ENCODE measurements at places on chromosomes 11 and 22.
A peak's percentile ranks its signal among the peaks of the same experiment; 100 is the strongest.

GRCh38 chr11:105034813-105035620, at the start of gene CASP1:
Gene CASP1, minus strand, starts transcription at chr11:105035144. Its CDS starts 31 bp downstream, at chr11:105035113.
- DNase-seq, result no peak

DNA sequence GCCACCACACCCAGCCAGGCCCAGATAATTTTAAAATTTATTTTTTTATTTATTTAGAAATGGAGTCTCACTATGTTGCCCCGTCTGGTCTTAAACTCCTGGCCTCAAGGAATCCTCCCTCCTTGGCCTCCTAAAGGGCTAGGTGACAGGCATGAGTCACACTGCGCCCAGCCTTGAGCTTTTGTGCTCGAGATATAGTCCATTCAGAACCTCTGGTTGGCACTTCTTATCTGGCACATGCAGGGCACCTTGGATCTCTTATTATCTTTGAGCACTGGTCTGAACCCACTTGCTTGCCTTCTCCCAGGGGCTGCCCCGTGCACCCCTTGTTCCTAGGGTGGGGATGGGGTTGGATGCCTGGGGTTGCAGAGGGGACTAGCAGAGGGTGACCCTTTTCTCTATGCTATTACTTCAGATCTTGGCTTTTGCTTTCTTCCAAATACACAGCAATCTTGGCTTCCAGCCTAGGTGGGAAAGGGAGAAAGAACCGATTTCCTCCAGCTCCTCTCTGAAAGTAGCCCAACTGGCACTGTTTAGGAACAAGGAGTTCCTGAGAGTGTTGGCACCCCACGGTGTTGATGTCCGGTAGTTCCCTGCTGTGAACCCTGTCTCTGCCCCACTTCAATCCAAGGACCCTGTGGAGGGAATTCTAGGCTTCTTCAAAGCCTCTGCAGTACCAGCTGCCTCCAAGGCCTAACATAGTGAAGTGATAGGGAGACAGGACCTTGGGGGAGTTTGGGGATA, 1.3 kb upstream of the SLC3A2 start:
- DNase-seq, result no peak

- DNase-seq, result no peak
Measured at GRCh38 chr11:1129611-1130160, 28.1 kb upstream of the MUC5AC start.

- DNase-seq, result peak; percentile 70
Measured at GRCh38 chr22:26656891-26657851, at the start of gene MIAT. Gene MIAT, plus strand, starts transcription at chr22:26657588.

DNA sequence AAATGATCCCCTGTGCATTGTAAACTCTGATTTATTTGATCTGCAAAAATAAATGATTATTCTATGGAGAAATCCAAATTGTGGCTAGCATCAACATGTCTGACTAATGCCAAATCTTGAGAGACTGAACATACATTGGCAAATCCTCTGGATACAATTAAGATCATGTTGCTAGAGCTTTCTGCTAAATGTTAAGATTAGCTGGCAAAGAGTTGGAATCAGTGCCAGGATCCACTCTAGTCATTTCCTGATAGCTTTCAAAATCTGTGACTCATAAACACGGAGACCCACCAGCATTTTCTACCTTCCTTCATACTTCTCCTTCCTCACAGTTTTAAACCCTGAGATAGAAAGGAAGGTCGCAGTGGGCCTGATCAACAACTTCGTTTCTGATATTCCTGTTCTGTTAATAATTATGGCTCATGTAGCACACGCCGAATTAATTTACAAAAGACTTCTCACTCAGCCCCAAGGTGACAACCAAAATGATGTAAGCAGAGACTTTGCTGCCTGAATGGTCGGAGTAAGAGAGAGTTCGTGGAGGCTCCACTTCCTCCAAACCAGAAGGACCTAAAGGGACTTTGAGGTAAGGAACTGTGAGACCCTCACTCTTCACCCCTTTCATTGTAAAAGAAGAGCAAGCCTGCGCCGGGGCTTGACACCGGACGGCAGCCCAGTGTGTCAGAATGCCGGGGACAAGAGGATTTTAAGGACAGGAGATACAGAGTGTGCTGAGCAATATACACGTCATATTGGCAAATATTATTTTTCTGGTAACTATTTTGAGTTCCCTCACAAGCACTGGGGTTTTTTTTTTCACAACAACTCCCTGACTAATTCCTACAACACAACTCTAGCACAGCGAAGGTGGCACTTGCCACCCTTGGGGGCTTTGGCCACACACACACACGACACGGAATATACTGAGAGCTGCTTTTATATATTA, 42.0 kb downstream of the SERPINH1 start:
- no peak for DNase-seq

DNA sequence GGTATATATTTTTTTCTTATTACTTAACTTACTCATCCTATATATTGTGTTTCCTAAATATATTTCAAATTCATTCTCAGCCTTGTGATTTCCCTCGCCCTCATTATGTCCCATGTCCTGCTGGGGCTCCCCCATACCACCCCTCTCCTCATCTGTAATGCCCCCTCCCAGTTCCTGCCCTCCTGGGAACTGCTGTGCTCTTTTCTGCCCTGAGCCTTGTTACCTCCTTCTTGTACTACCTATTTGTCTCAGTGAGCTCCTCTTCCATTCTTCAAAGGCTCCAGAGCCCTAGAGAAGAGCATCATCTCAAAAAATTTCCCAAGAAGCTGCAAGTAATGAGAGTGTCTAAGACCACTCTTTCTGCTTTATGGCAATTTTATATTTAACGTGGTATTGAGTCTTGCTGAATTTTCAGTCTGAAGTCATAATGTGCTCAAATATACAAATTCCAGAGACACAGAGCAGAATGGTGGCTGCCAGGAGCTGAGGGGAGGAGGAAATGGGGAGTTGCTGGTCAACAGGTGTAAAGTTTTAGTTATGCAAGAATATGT, 66.5 kb upstream of the TOP3B start:
- no peak for DNase-seq

GRCh38 chr11:10902301-10903063, 44.6 kb upstream of the ZBED5 start:
- no peak for DNase-seq

GRCh38 chr11:23398052-23398451, 537.8 kb upstream of the CCDC179 start:
- DNase-seq, result no peak

DNA sequence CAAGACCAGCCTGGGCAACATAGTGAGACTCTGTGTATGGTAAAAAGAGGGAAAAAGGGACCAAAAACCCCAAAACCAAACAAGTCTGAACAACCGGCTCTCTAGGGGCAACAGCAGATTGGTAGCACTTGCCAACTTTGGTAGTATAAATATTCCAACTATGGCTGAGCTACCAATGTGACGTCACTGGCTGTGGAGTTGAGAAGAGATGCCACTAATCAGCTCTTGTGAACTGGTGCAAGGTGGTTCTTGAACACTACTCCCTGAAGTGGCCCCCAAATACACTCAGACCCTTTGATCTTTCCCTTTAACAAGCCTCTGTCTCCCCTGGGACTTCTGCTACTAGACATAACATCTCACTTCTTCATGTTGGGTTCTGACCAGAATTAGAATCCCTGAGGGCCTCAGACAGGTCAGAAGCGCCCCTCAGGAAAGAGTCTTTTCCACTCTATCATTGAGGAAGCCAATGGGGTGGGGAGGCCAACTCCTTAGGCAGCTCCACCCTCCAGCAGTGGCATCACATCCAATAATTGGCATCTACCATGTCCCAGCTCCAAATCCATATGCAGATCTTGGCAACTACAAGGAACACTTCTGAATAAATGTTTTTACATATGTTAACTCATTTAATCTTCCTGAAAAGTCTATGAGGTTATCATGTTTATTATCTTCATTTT, 49.2 kb downstream of the RPL27A start:
- DNase-seq, result no peak

- DNase-seq, result no peak
Measured at GRCh38 chr11:114864896-114865295, 186.6 kb downstream of the NXPE2 start.

DNA sequence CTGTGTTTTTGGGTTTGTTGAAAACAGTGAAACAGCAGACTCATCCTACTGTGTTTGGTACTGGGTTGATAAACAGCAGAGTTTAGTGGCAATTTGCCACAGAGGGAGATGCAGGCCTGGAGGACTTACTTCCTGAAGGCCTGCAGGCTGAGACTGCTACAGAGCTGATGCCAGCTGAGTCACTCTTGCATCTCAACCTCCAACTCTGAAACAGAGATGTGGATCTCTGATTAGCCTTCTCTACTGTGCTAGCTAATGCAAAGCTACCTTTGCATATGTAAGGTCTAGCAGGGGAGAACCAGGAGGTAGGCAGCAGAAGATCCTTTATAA, 14.3 kb downstream of the ATP5MG start:
- DNase-seq, result peak; percentile 25

- DNase-seq, result no peak
Measured at GRCh38 chr22:17637490-17638181, 921 bp upstream of the BCL2L13 start.

DNA sequence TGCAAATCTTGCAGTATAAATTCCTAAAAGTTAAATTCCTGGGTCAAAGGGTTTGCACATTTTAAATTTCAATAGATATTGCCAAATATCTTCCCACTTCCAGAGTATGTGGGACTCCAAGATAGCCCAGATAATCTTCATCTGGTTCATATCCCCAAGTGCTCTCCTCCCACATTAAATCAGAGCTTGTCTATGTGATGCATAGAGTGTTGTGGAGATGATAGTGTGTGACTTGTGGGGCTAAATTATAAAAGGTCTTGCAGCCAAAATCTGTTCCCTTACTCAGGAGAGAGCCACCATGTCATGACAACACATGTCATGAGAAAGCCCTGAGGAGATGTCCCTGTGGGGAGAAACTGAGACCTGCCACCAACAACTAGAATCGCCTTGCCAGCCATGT, 39.9 kb upstream of the TEAD1 start:
- DNase-seq, result no peak

- no peak for DNase-seq
Measured at GRCh38 chr11:64661146-64661545, 61.9 kb downstream of the NRXN2 start.

GRCh38 chr11:114179234-114179941, 116.8 kb upstream of the NNMT start:
- no peak for DNase-seq

DNA sequence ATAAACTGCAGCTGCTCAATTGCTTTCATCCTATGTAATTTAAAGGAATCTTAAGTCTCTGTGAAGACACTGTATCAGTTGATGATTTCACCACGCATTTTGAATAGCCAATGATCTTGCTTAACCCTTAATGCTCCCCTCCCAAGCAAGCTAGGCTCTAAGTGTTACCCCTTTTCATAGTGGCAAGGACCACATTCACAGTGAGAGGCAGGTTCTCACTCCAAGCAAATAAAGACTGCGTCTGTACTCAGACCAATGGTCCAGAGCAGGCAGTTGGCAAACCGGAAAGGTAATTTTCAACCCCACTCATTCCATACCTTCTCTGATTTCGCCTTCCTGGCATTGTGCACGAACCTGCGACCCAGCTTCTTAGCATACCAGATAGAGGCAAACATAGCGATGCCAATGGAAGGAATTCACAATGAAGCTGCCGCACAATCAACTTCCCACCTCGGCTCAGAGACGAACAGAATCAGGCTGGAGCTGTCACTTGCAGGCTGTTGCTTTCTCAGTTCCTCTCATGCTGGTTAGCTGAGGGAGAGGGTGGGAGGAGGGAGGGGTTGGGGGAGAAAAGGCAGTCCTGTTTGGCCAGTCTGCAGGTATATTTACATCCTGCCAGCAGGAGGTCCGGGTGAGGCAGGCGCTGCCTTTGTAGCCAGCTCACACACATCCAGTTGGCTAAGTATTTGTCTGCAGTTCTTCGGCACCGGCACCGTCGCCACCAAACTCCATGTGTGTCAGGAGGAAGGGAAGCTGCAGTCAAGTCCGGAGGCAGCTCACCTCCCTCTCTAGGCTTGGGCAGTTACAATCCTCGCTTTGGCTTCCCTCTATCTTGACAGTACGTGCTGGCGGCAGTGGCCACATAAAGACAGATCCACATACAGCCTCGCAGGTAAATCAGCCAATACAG, 1151.2 kb upstream of the CCDC90B start:
- peak; percentile 29 for DNase-seq

DNA sequence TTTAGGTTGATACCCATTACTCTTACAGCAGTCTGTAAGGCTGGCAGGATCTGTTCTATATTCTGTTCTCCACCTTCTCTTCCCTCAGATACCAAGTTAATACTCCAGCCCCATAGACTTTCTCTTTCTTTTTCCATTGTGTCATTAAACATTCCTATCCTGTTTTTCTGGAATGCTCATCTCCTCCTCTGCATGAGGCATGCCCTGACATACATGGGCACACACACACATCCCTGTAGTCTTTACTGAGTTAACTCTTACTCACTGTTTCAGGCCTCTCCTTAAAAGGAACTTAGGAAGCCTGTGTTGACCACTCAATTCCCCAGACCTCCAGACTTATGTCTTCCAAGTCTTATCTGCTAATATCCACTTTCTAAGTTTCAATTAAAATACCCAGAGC, 476.8 kb downstream of the METTL15 start:
- no peak for DNase-seq

DNA sequence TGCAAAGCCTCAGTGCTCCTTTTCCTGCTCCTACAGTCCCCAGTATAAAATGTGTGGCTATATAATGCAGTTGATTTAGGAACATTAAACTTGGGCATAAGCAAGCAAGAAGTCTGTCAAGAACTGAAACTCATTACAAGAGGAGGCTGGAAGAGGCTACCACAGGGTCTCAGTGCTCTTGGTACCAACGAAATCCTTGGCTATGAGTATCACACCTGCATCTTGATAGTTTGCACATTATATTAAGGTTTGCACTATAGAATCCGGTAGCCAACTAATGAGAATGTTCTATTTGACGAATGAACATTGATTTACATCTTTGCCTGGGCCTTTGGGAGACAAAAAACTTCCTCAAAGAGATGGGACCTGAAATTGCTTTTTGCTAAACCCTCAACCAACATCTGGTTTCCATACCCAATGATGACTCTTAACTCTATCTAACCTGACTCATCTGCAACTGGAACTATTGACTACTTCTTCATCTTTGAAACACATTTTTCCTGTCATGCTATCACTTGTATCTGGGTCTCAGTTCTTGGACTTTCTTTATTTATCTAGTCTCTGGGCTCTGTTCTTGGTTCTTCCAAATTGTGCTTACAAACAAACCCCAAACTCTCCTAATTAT, 207.2 kb upstream of the CTSC start:
- DNase-seq, result no peak

All from SK-N-DZ (cell line).